Stimulated activated CD4-positive, alpha-beta T cell treated with anti-CD3 and anti-CD28 coated beads, Interleukin-1b, Interleukin-23, amount 100 ng/mL, for 24 hours (primary cell): ENCODE measurements at places on chromosomes 13 and 19.

- no peak for DNase-seq
These were observed 71.2 kb downstream of the GNG7 start for GRCh38 chr19:2631213-2631821.

- DNase-seq: no peak
These were observed 7.5 kb downstream of the KCTD15 start for GRCh38 chr19:33804021-33804799.

DNA sequence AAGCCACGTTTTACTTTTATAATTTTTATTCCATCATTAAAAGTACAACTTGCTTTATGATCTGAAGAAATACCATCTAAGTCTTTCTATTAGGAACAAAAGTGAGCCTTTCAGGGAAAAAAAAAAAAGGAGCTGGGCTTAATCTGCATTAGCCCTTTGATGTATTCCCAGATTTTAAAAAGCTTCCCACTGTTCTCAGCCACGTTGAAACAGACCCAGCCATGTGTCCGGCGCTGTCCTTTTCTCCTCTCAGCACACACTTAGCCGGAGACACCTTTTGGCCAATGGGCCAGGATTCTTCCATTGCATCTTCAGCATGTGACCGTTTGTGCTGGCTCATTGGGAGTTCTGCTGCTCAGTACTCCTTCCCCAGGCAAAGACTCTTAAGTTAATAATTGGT lies 105.5 kb downstream of the GGACT start:
- no peak for DNase-seq

DNA sequence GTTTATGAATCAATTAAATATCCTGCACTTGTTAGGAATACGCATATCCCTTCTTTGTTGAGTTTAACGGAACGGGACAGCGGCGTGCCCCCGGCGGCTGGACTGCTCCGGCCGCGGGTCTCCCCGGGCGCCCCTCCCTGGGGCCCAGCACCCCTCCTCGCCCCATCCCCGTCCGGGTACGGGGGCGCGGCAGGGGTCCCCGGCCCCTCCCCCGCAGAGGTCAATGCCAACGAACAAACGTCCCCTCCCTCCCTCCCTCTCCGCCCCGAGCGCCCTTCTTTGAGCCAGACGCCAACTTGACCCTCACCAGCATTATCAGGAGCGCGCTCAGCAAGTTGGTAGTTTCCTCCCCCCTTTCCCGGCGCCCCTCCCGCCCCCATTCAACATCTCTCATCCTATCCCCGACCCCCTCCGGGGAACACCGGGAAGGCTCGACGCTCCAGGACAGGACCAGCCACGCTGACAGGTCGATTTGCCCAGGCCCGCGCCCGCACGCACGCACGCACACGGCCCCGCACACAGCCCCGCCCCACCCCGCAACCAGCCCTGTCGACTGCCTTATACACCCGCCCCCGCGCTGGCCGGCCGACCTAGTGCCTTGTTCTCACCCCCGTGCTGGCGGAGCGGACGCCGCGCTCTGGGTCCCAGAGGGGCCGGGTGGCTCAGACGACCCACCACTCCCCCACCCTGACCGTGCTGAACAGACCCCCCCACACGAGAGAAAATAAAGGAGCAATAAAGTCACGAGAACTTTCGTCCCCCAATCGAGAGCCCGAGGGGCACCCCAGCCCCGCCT lies 5.0 kb downstream of the LYL1 start:
- DNase-seq: no peak

- DNase-seq: no peak
These were observed 18.4 kb upstream of the URI1 start for GRCh38 chr19:29923653-29924052.

DNA sequence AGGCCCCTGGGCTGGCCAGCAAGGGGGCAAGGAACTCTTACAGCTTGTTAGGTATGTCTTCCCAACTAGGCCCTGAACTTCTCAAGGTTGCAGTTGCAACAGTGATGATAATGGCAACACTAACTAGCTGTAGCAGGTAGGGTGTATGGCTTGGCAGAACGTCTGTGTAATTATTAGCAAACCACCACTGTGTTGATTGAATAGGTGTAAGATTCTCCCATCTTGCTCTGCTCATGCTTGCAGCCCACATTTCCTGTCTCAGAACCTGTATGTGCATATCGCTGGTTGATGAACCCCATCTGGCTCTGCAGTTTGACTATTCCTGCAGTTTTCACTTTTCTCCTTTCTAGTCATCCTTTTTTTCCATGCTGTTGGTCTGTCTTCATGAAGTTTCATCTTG lies 178.8 kb downstream of the KATNAL1 start:
- DNase-seq: no peak

- DNase-seq: no peak
These were observed 3.3 kb downstream of the DOT1L start for GRCh38 chr19:2166741-2167738.

DNA sequence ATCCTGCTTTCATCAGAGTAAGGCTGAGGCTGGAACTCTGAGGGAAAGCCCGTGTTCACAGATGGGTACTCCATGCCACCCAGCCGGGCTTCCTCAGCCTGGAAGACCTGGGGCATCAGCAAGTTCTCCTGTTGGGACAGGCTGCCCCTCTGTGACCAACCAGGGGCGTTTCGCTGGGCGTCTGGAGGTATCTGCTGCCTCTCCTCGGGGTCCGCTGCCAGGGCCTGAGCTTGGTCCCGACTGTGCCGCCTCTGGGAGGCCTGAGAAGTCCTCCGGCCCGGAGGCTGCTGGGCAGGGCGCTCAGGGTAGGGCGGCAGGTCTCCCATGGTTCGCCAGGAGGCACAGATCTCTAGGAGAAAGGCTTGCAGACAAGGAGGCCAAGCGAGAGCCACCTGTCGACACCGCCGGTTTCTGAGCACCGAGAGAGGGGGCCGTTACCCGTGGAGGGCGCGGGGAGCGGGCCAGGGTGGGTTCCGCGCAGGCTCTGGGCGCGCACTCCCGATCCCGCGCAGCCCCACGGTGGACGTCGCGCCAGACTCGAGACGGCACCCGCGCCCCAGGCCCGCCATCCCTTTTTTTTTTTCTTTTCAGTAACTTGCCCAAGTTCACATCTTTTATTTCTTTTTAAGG lies at the start of gene RSPH6A:
Gene RSPH6A (minus strand): TSS at position 458 of the 630 bp plus-strand sequence. CDS start 132 bp downstream, at position 326.
- DNase-seq: no peak

GRCh38 chr13:31930901-31931522 lies 100.6 kb upstream of the FRY start:
- no peak for DNase-seq

- no peak for DNase-seq
These were observed 8.8 kb downstream of the S1PR2 start for GRCh38 chr19:10222201-10222890.

- DNase-seq: no peak
These were observed 50.0 kb upstream of the GPR183 start for GRCh38 chr13:99357131-99357596.

GRCh38 chr13:49063497-49063896 lies 87.8 kb downstream of the FNDC3A start:
- DNase-seq: no peak

DNA sequence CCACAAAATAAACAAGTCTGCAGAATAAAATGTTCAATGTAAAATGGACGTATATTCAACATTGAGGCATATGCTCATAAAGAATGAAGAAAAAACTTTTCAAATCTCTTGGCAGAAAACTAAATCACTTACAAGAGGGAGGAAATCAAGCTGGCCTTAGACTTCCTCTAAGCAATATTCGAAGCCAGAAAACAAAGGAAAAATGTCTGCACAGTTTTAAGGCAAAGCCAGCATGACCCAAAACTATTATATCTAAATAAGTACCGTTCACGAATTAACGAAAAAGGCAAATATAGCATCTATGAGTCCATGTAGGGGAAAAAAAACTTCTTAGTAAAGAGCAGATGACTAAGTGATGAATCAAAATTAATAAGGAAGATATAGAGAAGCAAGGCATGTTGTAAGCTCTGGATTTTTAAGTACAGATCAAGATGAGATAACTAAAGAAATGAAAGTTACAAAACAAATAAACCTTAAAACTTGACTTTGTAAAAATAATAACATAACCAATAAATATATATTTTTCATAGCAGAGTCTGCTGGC lies 101.3 kb downstream of the KCNRG start:
- DNase-seq: no peak

DNA sequence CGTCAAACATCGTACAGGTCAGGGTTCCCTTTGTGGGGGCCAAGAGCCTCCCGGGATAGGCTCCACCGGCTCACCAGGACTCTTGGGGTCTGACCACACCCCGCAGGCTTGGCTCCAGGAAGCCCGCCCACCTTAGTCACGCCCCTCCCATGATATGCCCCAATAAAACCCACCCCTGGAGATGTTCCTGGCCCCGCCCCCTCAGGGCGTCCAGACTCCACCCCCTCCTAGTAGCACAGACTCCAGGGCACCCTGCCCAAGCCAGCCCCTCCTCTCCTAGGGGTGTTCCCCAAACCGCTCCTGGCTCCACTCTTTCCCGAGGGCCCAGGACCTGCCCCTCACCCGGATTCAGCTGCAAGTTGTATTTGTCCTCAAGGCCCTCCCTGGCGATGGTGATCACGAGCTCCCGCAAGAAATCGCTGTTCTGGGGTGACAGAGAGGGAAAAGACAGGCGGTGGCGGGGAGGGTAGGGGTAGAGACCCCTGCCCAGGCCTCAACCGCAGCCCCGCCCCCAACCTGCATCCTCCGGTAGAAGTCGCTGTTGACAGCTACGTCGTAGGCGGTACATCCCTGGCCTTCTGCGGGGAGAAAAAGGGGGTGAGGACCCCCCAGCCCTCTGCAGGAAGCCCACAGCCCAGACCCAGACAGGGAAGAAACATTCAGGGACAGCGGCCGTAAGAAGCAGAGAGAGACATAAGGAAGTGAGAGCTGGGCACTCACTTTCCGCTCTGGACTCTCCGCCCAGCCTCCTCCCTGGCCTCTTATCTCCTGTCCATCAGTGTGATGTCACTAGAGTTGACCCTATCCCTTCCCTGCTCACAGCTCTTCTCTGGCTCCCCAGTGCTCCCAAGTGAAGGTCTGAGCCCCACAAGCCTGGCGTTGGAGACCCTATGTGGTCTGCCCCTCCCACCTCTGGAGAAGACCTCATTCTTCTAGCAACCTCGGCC lies 3.9 kb downstream of the PIH1D1 start:
- no peak for DNase-seq

- DNase-seq: peak; percentile 29
These were observed at the start of gene EPSTI1 for GRCh38 chr13:42991898-42992763. Gene EPSTI1 (minus strand): TSS chr13:42992241. CDS start chr13:42992165, 76 bp downstream.

- DNase-seq: no peak
These were observed 20.6 kb upstream of the TNFSF11 start for GRCh38 chr13:42553098-42554046.

DNA sequence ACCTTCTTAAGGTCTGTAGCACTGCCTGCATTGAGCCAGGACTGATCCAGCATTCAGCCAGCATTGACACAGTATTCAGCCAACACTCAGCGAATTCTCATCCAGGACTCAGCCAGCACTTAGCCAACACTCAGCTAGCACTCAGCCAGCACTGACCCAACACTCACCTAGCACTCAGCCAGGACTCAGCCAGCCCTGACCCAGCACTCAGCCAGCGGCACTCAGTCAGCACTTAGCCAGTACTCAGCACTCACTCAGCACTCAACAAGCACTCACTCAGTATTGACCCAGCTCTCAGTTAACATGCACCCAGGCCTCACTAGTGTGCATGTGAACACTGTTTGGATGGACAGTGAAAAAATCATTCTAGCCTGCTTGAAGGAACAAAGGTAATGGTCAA lies 55.0 kb downstream of the TSHZ3 start:
- DNase-seq: no peak

DNA sequence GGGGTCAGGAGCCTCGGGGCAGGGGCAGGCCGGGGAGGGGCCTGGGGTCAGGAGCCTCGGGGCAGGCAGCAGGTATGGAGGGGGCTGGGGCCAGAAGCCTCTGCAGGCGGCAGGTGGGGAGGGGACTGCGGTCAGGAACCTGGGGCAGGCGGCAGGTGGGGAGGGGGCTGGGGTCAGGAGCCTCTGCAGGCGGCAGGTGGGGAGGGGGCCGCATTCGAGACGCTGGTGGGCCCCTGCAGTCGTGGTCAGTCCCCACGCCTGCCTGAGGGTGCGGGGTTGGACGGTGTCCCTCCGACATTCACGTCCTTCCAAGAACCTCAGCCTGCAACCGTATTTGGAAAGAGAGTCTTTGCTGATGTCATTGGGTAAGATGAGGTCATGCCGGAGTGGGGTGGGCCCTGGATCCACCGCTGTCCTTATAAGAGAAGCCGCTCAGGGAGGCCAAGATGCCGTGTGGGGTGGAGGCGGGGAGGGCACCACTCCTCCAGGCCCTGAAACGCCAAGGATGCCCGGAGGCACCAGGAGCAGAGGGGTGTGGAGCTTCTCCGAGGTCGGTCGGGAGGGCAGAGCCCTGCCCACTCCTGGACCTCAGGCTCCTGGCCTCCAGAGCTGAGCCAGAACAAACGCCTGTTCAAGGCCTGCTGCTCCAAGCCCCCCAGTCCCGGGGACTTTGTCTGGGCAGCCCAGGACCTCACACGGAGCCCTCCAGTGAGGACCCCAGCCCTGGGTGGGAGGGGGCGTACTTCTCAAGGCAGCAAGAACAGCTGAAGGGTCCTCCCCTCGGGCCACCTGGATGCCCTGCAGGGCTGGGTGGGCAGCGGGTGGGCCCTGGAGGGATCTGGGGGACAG lies 30.1 kb downstream of the PIP5K1C start:
- no peak for DNase-seq

- no peak for DNase-seq
These were observed 51.7 kb downstream of the ZNF91 start for GRCh38 chr19:23343434-23344010.

- DNase-seq: no peak
These were observed 5.9 kb downstream of the ARHGEF1 start for GRCh38 chr19:41888926-41889325.

DNA sequence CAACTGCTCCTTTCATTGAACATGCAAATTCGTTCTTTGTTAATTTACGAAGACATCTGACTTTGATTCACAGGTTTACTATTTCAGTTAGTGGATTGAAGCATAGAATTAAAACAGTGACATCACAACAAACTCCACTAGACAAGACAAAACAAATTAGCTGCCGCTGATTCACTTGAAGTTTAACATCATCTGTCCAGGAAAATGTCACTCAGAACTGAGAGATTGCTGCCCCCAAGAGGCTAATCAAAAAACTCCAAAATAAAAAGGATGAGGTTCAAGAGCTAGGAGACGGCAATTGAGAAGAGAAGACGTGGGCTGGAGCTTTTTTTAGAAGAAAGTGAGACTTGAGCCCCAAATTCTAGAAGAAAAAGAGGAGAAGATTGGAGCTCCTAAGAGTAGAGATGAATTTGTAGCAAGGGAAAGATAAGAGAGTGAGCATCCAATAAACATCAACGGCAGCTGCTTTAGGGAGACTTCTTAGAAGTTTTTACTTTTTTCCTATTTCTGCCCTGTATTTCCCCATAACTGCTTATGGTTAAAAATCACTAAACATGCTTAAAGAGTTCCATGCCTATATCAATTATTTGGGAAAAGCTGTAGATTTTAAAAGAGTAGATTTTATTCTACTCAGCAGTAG lies 40.8 kb upstream of the TPP2 start:
- no peak for DNase-seq
